ENCODE measurements at places on chromosomes 5 and 9.

- no peak for DNase-seq
These were observed 1.5 kb downstream of the PLAA start for GRCh38 chr9:26945591-26945990.

DNA sequence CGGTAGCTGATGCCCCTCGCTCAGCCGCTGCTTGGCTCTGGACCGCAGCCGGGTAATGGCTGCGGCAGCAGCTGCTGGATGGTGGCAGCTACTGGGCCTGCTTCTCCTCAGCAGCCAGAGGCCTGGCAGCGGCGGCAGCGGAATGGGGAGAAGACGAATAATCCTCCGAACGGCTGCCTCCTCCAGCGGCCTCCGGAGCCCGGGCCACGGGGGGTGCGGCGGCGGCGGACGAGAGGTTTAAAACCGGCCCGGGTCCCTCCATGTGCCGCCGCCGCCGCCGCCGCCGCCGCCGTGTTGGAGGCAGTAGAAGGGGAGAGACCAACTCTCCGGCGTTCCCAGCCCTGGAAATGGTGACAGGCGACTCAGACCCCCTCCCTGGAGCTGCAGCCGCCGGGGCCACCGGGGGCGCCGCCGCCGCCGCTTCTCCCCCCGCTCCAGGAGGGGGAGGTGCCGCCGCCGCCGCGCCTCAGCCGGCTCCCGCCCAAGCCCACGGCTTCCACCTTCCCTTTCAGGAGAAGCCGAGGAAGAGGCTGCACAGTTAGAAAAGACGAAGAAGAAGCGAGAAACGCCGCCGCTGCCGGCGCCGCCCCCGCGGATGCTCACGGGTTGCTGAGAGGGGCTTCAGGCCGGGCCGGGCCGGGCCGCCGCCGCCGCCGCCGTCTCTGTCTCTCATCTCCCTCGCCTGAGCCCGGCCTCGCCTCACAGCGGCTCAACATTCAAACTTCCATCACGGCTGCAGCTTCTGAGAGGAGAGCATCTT lies 118.4 kb upstream of the PRSS3 start:
- peak; percentile 9 for DNase-seq

DNA sequence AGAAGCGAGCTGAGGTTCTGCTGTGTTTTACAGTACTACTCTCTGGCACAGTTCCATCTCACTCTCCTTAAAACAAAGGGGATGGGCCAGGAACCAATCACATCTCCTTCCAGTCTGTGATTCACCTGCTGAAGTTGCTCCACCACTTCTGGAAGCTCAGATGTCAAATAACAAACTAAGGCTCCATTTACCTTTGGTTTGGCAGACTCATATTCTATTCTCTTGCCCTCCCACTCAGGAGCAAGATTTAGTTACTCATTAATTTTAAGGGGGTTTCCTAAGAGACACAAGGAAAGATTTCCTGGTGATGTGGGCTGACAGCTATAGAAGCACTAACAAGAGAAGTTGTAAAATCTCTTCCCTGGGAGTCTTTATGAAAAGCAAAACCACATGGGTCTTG lies 37.8 kb upstream of the KIF2A start:
- DNase-seq, result no peak

DNA sequence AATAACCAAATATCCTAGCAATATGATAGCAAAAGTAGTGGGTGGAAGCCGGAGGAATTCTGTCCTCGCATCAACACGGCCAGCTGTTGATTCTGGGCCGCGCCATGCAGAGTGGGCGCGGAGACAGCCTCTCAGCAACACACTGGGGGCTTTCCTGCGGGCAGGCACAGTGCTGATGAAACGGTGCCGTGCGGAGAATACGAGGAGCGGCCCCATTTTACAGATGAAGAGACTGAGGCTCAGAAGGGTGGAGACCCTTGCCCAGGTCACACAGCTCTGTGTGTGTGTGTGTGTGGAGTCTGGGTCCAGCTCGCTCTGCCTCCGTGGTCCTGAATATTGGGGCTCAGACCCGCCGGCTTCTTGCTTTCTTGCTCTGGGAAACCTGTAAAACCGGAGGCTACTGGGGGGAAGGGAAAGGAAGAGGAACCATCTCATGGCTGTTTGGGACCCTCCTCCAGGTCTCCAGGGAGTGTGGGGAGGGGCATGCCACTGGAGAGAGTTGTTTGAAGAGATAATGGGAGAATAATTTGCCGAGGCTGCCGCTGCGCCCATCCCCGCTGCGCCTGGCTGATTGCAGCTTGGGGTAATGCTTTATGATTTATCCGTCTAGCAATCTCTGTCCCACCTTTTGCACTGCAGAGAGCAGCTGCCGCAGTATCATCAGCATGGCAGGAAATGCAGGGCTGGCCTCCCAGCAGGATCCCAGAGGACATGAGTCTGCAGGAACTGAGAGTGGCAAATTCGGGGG lies 36.6 kb downstream of the NCS1 start:
- DNase-seq, result no peak

DNA sequence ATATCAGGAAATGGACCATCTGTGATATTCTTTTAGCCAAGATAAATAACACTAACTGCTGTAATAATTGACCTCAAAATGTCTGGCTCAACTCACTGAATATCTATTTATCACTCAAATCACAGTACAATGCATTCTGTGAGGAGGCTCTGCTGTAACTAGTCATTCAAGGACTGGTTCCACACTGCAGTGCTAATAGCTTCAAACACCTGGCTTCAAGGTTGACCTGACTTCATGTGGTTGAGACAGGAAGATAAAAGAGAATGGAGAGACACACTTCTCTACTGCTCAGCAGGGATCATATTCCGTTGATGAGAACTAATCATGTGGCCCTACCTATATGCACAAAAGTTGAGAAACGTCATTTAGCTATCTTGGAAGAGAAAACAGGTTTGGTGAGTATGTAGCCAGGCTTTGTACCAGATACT lies 3.4 kb upstream of the RHOBTB3 start:
- no peak for DNase-seq

DNA sequence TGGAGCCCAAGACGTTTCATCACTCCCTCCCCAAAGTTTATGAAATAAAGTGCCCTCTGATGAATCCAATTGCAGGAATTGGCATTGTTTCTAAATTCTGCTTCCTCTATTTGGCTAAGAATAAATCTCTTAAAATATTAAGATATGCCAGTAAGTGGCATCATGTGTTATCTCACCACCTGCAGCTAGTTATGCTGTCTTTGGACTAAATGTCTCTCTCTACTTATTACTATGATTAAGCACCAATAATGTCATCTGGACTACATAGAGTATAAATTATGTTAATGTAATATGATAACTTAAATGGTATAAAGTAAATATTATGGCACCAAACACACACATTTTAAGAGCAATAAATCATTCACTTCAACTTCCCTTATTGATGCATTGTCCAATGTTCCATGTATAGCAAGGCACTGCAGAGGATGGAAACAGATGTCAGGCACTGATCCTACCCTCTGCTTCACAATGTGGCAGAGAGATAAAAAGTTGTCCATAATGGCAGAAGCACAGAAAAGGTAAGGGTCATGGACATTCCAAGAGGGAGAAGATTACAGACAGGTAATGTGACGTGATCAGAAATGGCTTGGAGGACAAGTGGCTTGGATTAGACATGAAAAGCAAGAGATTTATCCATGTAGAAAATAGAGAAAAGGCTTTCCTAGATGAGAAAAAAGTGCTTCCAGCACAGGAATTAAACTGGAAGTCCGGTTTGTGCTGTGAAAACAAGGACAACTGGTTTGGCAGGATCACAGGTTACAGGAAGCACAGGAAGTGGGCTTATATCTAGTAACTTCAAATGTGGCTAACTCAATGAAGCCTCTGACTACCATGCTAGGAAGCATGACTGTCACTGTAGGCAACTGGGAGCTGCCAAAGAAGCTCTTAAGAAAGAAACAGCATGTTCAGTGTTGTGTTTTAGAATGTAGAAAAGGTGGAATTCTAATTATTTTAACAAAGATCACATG lies 26.7 kb downstream of the MARCHF11 start:
- DNase-seq, result no peak

GRCh38 chr5:100854591-100854990 lies 48.5 kb downstream of the ST8SIA4 start:
- DNase-seq, result no peak

GRCh38 chr9:74848153-74848525 lies 39.6 kb downstream of the TRPM6 start:
- no peak for DNase-seq

DNA sequence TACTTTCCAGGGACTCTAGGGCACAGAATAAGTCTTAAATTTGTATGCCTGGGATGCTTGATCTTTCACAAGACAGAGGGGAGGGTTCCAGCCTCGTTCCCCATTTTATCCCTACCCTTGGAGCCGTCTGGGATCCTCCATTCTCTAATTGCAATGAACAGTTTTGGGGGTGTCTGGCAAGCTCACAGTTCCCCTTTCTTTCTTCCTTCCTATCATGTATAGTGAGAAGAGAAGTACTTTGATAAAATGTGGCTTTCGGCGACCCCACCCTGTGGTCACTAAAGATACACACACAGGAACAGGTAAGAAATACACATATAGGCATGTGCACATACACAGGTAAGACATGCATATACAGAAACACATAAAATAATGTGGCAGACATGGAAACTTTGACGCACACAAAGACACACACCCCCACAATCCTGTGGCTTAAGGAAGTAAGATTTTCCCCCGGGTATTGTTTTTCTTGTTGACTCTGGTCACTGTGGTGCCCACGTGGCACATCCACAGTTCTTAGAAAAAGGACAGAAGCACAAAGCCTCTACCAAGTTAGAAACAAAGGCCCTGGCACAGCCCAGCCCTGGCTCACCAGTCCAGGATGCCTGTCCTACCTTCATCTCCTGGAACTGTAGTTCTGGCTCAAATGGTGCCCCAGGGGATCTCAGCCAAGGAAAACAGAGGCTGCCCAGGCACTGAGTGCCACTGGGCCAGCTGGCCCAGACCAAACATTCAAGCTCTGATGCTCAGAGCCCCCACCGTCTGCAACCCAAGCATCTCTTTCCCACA lies 6.3 kb upstream of the SMU1 start:
- DNase-seq, result peak; percentile 59

DNA sequence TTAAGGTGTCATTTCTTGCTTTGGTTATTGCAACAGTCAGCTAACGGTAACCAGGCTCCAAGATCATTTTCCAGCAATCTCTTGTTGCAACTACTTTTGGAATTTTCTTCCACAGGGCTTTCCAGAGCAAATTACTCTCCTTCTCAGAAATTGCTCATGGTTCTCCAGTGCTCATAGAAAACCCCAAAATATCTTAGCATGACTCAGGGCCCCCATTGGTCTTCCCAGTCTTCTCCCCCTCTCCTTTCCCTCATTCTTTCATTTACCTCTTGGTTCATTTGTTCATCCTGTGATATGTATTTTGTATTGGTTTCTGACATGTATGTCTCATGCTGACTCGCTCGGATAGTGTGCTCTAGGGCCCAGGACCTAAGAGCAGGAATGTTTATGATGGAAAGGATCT lies 35.6 kb downstream of the WWC1 start:
- no peak for DNase-seq

DNA sequence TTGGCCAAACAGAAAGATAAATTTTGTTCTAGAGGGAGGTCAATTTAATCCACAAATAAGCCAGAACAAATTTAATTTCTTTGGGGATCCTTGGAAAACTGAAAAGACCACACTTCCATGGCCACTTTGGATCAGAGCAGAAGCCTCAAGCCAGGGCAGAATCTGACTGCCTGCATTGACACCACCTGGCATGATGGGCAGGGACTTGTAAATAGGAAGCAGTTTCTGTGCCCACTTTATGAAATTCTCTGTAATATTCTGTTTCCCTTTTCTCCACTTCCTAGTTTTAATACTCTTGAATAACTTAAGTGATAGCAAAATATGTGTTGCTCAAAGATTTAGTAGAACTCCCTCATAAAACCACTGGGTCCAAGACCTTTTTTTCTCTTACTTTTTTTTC lies 6.7 kb upstream of the TMEM252 start:
- DNase-seq, result no peak

DNA sequence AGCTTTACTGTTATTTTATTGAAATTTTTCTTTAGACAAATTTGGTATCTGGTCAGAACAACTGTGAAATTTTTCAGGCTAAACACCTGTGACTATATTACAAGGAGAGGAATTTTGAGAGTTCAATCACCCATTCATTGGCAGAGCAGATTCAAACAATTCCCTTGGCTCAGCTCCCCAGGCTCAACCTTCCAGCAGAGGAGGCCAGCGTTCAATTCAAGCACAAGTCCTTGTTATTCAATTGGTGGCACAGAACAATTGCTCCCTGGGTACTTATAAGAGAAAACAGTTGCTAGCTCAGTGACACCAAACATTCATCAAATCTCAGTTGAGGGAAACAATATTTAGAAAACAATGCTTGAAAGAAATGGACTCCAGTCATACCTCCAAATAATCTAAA lies 83.3 kb downstream of the SUSD1 start:
- no peak for DNase-seq

DNA sequence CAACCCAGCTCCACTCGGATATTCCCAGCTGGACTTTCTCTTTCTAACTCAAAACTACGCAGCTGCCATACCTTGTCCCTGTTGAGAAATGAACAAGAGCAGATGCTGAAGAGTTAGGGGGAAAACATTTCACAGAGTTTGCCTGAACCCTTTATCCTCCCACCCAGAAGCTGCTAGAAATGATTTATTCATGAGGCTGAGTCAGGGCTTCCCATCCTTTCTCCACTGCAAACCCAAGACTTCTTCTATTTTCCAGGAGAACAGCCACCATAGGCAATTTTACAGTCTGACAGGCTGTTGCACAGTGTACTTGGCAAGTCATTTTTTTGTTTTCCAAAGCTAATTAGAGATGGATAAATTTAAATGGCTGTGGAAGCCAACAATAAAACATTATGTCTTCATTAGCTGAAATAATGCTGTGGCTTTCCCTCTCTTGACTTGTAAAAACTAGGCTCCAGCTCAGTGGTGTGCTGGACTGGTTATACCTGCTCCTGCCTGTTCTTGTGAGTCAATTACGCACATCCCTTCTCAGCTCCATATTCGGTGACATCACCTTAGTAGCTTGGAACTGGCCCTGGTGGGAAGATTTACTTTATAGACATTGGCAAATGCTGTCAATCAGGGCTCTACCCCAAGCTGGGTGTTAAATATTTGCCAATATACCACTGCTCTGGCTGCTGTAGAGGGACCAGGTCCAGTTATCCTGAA lies 71.9 kb downstream of the KIF4B start:
- no peak for DNase-seq

GRCh38 chr5:9062873-9063272 lies 483.0 kb downstream of the SEMA5A start:
- DNase-seq, result no peak

- DNase-seq, result no peak
These were observed 146.7 kb downstream of the PRDM6 start for GRCh38 chr5:123235781-123236180.

- DNase-seq, result no peak
These were observed 6.5 kb downstream of the UBQLN1 start for GRCh38 chr9:83701286-83701685.

DNA sequence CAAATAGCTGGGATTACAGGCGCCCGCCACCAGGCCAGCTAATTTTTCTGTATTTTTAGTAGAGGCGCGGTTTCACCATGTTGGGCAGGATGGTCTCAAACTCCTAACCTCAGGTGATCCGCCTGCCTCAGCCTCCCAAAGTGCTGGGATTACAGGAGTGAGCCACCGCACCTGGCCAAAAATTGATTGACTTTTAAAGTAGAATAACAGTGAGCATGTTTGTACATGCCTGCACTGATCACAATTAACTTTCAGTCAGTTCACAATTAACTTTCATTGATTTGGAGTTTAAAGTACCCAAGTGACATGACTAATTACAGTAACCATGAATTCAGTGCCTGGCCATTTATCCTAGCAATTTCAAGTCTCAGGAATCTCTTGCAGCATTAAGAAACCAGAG lies 61.3 kb downstream of the ANKH start:
- DNase-seq, result no peak

All from T-helper 2 cell treated with Interferon-gamma antibody and Interleukin-4, amounts not matched to agents 5 μg/mL and 100 μg/mL, for 36 hours (primary cell).